ENCODE measurements at places on chromosomes 2 and 18. TPM values are rescaled to one million over a fixed set of nuclear protein-coding genes. Genes with fewer than 3 reads are reported as not detected.

DNA sequence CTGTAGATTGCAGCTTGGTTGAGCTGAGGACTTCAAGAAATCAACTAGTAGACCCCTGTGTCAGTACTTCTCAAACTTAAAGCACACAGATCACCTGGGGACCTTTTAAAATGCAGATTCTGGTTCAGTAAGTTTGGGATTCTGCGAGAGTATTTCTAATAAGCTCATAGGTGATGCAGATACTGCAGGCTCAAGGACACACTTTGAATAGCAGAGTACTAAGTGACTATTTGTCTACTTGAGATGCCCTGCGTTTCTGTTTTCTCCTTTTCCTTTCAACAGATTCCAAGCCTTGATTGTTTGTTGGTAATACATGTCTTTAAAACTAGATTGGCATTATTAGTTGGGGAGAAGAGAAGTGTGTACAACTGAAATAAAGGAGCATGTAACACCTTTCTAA, 6.7 kb downstream of the MIB1 start:
- no peaks in the 10 kb centered on the region for H3K27me3 ChIP-seq
- no peak for DNase-seq
- H3K27ac ChIP-seq: no peak overlapping the region

DNA sequence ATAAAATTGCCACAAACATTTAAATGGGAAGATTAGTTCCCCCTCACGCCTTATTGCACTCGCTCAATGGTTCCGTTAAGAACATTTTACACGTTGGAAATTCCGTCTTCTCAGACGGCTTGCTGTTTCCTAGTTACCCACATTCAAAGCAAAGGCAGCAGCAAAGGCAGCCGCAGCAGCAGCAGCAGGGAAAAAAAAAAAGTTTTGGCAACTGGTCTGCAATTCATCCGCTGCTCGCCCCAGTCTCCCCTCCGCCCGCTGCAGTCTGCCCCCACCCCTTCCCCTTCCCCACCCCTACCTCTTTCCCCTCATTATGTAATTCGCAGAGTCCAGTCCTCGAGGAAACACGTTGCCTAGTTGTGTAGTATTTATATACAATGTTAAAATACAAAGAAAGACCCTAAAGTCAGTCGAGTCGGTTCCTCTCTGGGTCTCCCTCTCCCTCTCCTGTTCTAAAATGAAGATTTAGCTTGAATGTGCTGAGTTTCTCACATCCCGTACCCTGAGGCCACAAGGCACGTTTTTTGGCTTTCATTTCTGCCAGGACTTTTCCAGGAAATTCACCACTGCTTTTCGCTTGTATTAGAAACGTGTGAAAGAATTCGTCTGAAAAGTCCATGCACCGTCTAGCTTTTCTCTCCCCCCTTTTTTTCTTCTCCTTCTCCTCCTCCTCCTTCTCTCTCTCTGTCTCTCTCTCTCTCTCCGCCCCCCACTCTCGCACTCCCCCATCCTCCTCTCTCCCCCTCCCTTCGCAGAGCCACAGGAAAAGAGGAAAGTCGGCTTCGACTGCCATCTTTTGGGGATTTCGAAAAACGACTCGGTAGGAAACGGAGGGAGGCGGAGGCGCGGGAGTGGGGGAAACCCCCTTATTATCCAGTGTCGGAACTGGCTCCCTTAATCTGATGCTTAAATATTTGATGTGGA, 140.0 kb downstream of the MEIS1 start:
- peak overlapping the region; percentile 75 for H3K4me3 ChIP-seq
- peak overlapping the region; percentile 83 for H3K27ac ChIP-seq
- no peaks in the 10 kb centered on the region for H3K36me3 ChIP-seq
- peaks cover 53% of the 10 kb centered on the region for H3K4me1 ChIP-seq
- peak; percentile 94 for DNase-seq

- no peak for DNase-seq
- H3K27ac ChIP-seq: no peak overlapping the region
- no peaks in the 10 kb centered on the region for H3K27me3 ChIP-seq
These were observed 115.2 kb downstream of the TTC32 start for GRCh38 chr2:19786408-19787058.

DNA sequence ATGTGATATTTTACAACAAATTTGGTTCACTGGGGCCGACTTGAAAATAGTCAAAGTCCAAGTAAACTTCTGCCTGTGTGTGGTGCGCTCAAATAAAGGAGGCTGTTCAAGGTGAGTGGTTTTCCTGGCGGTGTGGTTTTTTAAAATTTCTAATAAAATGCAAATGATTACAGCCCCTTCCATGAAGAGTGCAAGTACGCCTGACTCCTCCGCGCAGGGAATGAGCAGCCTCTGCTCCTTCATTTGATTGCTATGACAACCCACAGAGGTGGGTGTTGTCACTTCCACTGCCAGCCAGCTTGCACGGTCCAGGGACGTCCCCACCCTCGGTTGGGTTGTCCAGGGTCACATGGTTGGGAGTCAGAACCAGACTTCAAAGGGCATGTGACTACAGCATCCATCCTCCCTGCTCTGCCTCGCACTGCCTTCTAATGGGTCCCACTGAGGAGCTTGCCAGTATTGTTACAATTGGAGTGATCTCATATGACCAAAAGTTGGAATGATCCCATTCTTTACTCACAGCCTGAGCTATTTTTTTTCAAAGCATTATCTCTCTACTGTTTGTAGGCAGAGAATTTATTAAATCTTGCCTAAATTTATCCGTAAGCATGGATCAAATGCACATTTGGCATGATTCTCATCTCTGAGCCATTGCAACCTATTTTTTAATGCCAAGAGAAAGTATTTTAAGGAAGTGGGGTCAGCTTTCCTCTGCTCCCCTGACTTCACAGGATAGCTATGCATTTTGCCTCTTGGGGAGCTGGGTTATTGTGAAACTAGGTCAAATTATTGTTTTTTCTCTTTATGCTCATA, 121.3 kb downstream of the AGAP1 start:
- no peaks in the 10 kb centered on the region for H3K27me3 ChIP-seq
- no peak overlapping the region for H3K27ac ChIP-seq
- no peaks in the 10 kb centered on the region for H3K36me3 ChIP-seq

KANSL1L gene
- total RNA-seq: 51.8 TPM

DNA sequence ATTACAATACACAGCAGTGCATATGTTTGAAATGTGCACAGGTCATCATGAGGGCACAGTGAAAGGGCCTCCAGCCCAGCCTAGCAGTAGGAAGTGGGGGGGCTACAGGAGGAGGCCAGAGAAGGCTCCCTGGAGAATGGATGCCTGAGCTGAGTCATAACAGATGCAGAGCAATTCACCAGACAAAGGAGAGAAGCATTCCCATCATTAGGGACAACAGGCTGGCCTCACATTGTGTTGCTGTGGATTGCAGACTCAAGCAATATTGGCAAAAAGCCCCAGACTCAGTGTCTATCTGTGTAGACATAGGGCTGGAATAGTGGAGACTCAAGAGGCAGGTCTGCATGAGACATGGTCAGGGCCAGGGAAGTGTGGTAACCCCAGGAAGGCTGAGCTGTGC, 329.9 kb downstream of the DLGAP1 start:
- H3K27ac ChIP-seq: peak overlapping the region; percentile 91
- H3K4me1 ChIP-seq: peaks cover 58% of the 10 kb centered on the region
- DNase-seq: peak; percentile 40
- no peaks in the 10 kb centered on the region for H3K36me3 ChIP-seq
- no peak overlapping the region for H3K4me3 ChIP-seq
